ENCODE measurements at places on chromosomes 12 and 14. TPM values are rescaled to one million over a fixed set of nuclear protein-coding genes. Genes with fewer than 3 reads are reported as not detected.

The TAS2R19 gene
- 3.8 TPM for total RNA-seq

The SOCS2 gene
- total RNA-seq: 0.75 TPM

The SLC25A47 gene
- 151 TPM for total RNA-seq

The CMA1 gene
- total RNA-seq: not detected

The TAS2R46 gene
- total RNA-seq: 1.2 TPM

The LRRIQ1 gene
- not detected for total RNA-seq

The PRIMA1 gene
- total RNA-seq: not detected

The RD3L gene
- total RNA-seq: 0.25 TPM

The TBX3 gene
- 44.0 TPM for total RNA-seq

The MGP gene
- total RNA-seq: 15.1 TPM

The FBXW8 gene
- 6.5 TPM for total RNA-seq

The SMAGP gene
- 9.7 TPM for total RNA-seq

The PCED1B gene
- 1.9 TPM for total RNA-seq

The LUM gene
- total RNA-seq: 5.1 TPM

The CLEC7A gene
- 5.6 TPM for total RNA-seq

The KERA gene
- not detected for total RNA-seq

The ASB2 gene
- 0.25 TPM for total RNA-seq

The HOXC5 gene
- not detected for total RNA-seq

The POTEM gene
- total RNA-seq: not detected

The MEG3 gene
- 13.6 TPM for total RNA-seq

Measured in right lobe of liver (tissue), 6 donors.